ENCODE measurements at places on chromosomes 6 and 20. TPM values are rescaled to one million over a fixed set of nuclear protein-coding genes. Genes with fewer than 3 reads are reported as not detected.

The DDX43 gene
- 0.07 TPM for total RNA-seq

The FAM83D gene
- total RNA-seq = 32.0 TPM

The PLN gene
- not detected for total RNA-seq

The FKBP1C gene
- not detected for total RNA-seq

The GRM1 gene
- total RNA-seq = 0.65 TPM

The C6orf15 gene
- 0.35 TPM for total RNA-seq

The TFAP2D gene
- not detected for total RNA-seq
